ENCODE measurements at places on chromosomes 11 and 22.
A peak's percentile ranks its signal among the peaks of the same experiment; 100 is the strongest.

DNA sequence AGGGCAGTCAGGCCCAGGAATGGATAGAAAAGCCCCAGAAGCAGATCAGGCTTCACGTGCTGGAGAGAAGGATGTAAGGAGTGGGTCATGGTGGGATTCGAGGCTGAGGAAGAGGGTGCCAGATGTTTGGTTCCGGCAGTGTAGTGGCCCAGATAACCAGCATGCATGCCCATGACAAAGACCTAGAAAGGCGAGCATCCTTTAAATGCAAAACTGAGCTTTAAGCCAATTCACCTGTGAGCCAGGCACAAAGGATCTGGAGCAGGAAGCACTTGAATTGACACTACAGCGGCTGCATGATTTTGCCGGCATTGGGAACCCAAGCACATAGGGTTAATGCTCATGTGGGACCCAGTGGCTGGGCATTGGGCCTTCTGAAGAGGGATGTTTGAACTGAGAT lies 185.5 kb downstream of the TRIM29 start:
- no peak for DNase-seq

DNA sequence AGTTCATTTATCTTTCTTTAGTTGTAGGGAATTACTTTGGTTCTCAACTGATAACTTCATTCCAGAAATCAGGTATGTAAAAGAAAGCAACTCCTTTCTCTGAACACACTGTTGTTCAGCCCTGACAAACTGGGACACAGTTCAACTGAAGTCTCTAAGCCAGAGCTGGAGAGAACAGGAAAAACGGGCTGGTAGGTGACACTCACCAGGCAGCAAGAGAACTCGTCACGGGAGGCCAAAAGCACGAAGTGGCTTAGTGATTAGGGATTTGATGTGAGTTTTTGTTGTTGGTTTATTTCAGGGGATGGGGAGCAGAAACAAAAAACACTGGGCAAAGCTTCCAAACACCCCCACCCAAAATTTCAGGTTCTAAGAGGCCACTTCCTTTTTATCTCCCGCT lies 54.1 kb downstream of the MYH9 start:
- DNase-seq, result no peak

- DNase-seq, result no peak
Observed at GRCh38 chr22:45199723-45200122, 36.0 kb downstream of the NUP50 start.

DNA sequence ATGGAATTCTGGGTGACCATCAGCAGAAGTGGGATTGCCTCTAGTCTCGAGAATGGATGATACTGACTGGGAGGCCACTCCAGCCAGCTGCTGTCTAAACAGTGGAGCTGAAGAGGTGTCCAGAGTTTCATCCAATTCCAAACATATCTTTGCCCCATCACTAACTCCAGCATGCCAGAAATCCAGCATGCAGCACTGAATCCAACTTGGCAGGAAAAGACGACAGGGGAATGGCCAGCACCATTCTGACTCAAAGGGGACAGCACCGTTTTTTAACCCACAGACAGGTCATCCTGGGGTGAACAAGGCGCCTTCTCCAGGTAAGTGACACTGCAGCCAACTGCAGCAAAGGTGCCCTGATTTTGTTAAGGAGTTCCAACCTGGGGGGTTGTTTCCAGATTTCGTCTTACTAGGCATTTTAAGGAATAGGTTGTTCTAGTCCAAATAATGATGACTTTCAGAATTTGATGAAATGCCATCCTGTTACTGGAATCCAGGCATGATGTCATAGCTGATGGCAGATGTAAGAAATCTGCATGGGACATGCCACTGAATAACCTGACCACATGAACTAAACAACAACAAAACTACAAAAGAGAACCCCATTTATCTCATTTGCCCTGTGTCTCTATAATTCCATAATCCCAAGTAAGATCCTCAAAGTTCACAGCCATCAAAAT lies 32.3 kb downstream of the FEZ1 start:
- no peak for DNase-seq

GRCh38 chr11:2400762-2401435 lies 349 bp downstream of the TSSC4 start:
- no peak for DNase-seq

GRCh38 chr11:33303541-33303940 lies 46.4 kb downstream of the HIPK3 start:
- no peak for DNase-seq

DNA sequence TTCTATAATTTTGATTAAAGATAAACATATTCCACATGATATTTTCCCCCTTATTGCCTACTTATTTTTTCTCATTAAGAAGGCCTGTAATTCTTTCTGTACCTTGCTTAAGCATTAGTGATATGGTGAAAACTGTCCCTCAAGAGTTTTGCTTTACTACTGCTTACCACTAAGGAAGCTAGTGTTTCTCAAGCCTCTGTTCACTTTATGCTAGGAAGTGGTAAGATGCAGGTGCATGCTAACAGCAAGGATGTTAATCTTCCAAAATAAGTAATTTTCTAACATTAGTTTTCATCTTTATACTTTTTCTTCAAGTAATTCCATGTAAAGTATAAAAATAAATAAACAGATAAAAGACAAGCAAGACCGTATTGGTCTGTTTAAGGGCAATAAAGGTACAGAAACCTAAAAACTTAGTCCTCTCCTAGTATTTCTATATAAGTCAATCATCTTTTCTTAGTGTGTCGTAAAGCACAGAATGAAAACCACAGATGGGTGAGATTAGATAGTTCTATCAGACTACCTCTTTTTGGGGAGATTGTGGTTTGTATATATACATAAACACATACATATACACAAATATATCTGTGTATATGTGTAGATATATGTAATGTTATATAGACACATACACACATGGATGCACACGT lies 731.0 kb upstream of the CNTN5 start:
- DNase-seq, result no peak

DNA sequence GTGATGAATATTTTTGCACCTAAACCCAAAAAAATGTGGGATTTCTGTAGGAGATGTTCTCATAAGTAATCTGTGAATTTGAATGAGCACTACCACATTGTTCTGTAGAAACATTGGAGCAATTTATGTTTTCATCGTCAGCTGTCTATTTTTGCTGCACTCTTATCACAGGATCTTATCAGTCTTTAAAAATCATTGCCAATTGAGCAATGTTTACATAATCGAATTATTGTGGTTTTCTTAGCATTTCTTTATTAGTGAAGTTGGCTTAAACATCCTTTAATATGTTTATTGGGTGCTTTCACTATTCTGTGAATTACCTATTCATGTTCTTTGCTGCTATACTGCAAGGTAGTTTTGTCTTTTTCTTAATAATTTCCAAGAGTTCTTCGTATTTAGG lies 37.8 kb downstream of the C11orf96 start:
- no peak for DNase-seq

GRCh38 chr11:130002352-130002845 lies at the start of gene PRDM10:
Gene PRDM10, minus strand, starts transcription at chr11:130002835. Its CDS starts 41,871 bp downstream, at chr11:129960964.
- peak; percentile 97 for DNase-seq

DNA sequence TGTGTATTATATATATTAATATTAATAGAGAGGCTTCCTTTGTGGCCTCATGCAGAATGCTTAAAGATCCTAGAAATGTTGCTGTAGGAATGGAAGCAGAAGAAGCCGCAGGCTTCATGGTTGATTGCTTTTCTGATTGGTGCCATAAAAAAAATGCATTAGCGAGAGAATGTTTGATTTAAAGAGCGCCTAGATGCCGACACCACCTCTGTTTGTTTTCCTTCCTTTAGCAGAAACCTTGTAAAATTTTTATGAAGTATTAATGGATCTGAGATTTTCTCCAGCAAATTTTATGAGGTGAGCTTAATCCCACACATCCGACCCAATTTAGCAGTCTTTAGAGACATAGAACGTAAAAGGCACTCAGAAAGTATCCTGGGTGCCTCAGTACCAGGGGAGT lies 587.5 kb downstream of the NTM start:
- DNase-seq, result peak; percentile 52

- DNase-seq, result no peak
Observed at GRCh38 chr22:45077286-45077685, 67.5 kb upstream of the PHF21B start.

DNA sequence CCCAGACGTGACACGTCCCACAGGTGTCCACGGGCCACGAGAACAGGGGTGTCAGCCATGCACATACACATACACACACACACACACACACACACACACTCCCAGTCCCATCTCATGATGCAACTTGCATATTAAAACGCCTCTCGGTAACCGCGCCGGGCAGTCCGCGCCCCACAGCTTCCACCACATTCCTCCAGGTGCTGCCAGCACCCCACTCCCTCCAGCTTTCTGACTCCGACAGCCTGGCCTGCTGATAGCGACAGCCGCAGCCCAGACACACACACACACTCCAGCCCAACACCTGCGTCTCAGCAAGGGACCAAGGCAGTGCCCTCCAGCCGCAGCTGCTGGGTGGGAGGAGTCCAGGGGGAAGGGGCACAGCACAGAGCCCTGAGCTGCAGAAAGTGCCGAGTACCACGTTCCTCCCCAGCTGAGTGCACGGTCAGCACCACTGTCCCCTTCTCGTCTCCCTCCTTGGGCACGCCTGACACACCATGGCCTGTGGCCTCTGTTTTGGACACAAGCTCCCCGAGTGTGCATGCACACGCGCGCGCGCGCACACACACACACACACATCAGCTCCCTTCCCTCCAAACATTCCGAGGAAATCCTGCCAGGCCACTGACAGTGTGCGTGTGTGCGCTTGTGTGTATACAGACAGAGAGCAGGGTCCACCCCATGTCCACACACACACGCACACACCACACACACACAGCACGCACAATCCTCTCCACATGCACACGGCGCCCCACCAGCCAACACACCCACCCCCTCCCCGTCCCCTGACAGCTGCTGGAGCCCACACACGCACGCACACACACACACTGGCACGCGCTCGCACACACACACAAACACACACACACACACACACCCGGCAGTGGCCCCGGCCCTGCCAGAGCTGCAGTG lies 1.2 kb downstream of the ELFN2 start:
- no peak for DNase-seq

Data from A673 (cell line).